CD4-positive, alpha-beta T cell treated with Interleukin-6 for 4 hours (primary cell): ENCODE measurements at places on chromosomes 3 and 15.

- DNase-seq = no peak
These were observed 20.1 kb downstream of the SLC15A2 start for GRCh38 chr3:121914081-121914998.

DNA sequence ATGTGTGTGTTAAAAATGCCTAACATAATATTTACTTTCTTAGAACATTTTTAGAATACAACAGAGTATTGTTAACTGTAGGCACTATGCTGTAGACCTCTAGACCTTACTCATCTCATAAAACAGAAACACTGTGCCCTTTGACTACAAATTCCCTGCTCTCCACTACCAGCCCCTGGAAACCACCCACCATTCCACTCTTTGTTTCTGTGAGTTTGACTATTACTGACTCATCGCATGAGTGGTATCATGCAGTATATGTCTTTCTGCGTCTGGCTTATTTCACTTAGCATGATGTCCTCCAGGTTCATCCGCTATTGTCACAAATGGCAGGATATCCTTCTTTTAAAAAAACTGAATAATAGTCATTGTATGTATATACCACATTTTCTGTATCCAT lies 216.7 kb upstream of the CFAP20DC start:
- no peak for DNase-seq

GRCh38 chr3:54211097-54211496 lies 88.7 kb downstream of the CACNA2D3 start:
- no peak for DNase-seq

GRCh38 chr3:37907906-37908305 lies 46.2 kb downstream of the CTDSPL start:
- DNase-seq = no peak

DNA sequence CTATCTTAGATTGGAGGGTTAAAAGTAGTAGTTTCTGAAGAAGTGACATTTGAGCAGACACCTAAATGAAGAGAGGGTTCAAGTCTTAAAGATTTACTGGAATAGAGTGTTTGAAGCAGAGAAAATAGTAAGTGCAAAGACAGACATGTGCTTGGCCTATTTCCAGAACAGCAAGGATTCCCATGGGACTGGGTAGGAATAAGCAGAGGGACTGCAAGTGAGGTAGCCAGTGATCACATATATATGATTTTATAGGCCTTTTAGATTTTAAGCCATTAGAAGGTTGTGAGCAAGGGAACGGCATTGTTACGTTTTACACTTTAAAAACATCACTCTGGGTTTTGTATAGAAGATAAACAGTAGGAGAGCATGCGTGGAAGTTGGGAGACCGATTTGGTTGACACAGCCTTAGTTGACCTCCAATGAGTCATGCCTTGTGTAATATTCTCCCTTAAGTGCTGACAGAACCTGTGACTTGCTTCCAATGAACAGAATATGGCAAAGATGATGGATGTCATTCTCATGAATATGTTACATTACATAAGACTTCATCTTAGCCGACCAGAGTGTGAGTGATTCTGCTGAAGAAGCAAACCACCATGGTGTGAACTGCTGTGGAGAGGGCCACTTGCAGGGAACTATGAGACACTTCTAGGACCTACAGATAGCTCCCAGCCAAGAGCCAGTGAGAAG lies 37.1 kb upstream of the SLC4A7 start:
- DNase-seq = no peak

DNA sequence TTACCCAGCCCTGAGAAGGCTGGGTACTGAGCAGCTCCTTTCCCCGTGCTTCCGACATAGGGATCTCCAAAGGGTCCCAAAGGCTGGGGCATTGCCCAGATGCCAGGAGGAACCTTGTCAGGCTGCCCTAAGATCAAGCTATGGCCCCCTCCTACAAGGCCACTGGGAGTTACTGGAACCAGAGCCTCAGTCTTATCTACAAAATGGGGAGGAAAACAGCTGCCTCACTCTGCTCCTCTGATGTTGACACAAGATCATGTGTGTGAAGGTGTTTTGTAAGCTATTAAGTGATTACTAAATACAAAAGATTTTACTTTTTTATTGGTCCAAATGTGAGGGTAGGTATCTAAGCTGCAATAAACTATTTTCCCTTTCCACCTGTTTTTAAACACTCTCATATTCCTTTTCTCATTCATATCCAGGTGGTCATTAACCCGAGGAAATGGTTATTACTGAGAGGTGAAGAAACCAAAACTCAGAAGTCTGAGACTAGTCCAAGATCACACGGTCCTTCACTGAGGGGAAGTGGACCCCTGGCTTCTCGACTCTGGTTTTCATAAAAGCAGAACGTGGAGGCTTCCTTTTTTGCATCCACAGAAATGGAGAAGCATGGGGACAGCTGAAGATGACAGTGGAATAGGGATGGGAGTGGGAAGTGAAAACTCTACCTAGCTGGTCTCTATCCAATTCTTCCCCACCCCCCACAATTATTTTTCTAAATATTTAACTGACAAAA lies 1.7 kb downstream of the ARPIN start:
- DNase-seq = no peak

GRCh38 chr3:162973428-162973917 lies 1476.9 kb downstream of the OTOL1 start:
- no peak for DNase-seq

- no peak for DNase-seq
These were observed 73.5 kb downstream of the EPHB3 start for GRCh38 chr3:184635126-184635525.

- DNase-seq = no peak
These were observed 84.1 kb downstream of the ATG7 start for GRCh38 chr3:11356269-11356668.

DNA sequence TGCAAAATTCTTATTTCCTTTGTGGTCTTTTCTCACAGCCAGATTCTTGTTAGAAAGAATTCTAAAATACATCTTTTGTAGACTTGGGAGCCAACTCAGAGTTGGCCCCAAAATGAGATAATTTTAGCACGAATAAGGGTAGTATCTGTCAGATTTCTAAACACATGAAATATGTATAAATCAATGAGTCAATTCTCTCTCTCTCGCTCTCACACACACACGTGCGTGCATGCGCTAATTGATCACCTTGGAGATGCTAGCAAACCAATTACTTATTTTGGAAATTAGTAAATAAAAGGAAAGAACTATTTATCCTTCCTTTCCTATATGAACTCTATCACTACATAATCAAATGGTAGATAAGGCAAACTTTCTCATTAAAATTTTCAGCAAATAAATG lies 32.9 kb upstream of the PIK3R4 start:
- DNase-seq = no peak

- no peak for DNase-seq
These were observed 887.3 kb downstream of the NTRK3 start for GRCh38 chr15:87369269-87369668.

DNA sequence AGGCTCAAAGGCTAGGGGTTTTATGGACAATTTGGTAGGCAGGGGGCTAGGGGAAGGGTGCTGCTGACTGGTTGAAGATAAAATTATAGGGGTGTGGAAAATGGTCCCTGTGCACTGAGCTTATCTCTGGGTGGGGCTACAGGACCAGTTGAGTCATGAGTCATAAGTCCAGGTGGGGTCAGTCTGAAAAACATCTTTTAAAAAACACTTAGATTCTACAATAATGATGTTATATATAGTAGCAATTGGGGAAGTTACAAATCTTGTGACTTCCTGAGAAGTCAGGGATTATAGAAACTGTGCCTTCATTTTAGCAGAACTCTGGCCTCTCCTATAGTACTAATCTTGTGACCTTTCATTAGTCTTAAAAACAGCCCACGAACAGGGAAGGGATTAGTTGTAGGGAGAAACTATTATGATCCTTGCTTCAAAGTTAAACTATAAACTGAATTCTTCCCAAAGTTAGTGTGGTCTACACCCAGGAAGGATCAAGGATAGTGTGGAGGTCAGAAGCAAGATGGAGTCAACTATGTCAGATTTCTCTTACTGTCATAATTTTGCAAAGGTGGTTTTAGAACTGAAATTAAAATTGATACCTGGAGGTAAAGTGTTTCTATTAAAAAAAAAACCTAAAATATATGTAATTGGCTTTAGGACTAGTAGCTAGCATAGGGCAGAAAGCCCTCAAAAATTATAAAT lies 130.1 kb downstream of the P2RY1 start:
- DNase-seq = no peak
